ENCODE measurements at places on chromosomes 1 and 21. TPM values are rescaled to one million over a fixed set of nuclear protein-coding genes. Genes with fewer than 3 reads are reported as not detected.

DNA sequence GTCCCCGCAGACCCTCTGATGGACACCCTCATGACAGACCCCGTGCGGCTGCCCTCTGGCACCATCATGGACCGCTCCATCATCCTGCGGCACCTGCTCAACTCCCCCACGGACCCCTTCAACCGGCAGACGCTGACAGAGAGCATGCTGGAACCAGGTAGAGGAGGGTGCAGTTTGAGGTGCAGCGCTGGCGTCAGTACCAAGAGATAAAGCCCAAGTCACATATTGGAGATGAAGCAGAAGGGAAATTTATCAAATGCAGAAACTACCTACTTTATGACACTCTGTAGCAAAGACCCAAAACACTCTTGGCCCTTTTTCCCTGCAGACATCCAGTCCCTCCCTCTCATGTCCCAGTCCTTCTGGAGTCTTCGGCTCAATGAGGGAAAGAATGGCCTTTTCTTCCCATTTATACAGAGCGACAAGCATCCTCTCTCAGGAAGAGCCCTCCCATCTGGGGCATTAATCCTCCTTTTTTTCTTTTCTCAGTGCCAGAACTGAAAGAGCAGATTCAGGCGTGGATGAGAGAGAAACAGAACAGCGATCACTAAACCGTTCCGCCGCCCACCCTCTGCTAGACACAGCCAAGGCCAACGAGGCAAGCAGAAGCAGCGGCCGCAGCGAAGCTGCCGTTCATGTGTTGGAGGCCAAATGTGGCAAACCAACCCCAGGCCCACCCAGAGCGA is 30.8 kb upstream of the KIF1B start:
- no peak for DNase-seq

OR2M7 gene
- total RNA-seq: not detected

DNA sequence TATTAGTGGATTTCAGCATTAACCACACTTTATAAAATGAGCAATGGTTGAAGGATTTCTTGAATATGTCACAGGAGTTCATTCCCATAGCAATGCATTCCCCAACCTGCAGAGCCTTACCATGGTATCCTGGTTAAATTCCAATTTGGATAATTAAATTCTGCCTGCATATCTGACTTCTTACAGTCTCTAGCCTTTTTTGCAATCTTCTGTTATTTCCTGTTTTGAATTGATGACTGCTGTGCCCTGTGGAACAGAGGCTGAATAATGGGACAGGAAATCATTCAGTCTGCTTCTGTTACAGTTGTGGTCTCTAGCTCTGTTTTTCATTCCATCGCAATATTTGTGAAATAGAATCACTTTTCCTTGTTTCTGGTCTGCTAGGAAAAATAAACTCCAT is 1823.9 kb downstream of the PLA2G4A start:
- DNase-seq: peak; percentile 97

TCHH gene
- total RNA-seq: 0.86 TPM

- no peak for DNase-seq
These were observed 71.7 kb downstream of the SETD4 start for GRCh38 chr21:35988416-35989137.

Measured in astrocyte (in vitro differentiated cells and primary cell).